ENCODE measurements at places on chromosomes 16 and 17. TPM values are rescaled to one million over a fixed set of nuclear protein-coding genes. Genes with fewer than 3 reads are reported as not detected.

DNA sequence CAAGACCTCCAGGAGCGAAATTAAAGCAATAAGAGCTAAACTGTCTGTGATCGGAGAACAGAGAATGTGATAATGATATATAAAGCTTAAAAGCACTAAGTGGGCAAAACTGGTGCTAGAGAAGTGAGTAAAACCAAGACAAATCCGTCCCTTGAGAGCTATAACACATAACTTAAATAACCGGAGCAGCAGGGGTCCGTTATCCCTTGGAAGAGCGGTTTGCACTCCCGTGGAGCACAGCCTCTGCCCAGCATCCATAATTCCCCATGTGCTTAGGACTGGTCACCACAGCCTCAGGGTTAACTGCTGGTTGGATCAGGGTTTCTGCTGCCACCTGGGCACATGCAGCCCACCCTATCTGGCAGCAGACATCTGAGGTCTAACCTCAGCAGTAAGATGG lies 489.0 kb downstream of the NPIPA7 start:
- no peak for DNase-seq

DNA sequence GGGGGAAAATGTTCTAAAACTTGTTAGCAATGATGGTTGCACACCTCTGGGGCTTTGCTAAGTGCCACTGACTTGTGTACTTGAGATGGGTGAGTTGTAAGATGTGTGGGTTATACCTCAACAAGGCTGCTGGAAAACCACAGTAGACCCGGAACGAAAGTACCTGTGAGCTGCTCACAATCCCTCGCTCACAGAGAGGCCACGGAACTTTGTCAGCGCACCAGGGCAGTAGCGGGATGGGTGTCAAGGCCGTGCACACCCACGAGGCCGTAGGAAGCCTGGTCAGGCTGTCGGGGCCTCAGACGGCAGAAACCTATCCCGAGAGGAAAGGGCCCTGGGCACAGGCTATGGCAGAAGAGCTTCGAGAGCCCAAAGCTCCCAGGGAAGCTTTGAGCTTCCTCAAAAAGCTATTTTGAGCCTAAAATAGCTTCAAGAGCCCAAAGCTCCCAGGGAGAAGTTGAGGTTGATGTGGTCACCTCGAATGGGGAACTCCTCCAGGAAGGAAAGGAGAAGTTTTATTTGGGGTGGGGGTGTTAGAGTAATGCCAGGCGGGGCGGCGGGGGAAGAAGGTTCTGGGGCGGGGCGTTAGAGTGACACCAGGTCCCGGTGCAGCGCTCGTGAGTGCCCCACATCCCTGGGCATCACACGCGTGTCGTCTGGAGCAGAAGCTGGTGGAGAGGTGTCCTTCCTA lies 19.0 kb downstream of the CBFA2T3 start:
- DNase-seq, result no peak

GRCh38 chr16:4288148-4288921 lies 15.5 kb upstream of the TFAP4 start:
- peak; percentile 90 for DNase-seq

GRCh38 chr16:66286527-66286926 lies 80.0 kb upstream of the CDH5 start:
- DNase-seq, result no peak

GRCh38 chr17:46002311-46002972 lies 3.4 kb downstream of the STH start:
- DNase-seq, result peak; percentile 61

- DNase-seq, result no peak
Observed at GRCh38 chr16:68420366-68420942, 27.9 kb downstream of the SMPD3 start.

DNA sequence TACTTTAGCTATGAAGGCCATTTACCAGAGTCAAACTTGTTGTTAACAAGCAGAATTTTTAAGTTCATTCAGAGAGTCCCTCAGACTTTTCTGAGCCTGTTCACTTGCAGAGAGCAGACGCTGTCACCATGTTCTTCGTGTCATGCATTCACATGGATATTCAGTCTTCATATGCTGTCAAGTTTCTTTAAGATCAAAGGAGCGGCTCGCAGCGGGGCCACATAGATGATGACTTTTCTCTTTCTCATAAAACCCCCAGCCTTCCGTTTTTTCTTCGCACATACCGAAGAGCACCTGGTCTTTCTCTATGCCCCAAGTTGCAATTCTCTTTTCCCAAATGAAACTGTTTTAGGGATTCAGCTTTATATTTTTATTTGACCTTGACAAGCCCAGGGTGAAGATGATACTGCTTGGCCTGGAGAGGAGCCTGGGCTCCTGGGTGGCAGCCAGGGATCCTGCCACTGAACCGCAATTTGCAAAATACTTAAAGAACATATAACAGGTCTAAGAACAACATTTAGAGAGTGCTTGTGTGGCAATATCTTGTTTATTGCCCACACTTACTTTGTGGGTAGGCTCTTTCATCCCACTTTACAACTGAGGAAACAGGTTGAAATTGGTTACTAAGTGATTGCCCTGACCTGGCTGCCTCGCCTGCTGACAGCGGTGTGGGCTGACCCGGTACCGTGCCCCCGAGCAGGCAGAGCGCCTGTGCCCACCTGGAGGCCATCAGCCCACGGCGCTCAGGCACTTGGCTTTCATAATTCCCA lies 22.9 kb downstream of the SEC14L1 start:
- no peak for DNase-seq

DNA sequence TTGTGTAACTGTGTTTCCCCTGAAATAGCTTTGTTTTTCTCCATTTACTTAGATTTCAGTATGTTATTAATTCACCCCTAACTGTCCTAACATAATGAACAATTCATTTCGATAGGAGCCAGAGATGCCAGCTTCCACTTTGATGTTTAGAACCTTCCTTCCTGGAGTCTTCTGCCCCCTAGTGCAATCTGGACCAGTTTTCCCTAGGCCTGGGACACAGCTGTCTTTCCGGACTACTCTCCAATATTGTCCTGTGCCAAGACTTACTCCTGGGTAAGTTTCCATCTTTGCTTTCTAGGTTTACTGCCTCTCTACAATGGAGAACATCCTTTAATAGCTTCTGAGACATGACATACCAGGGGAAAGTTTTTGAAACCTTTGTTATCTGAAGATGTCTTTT lies 12.8 kb downstream of the RECQL5 start:
- DNase-seq, result no peak

GRCh38 chr17:65560628-65561451 lies 608 bp downstream of the AXIN2 start:
- DNase-seq, result peak; percentile 90

DNA sequence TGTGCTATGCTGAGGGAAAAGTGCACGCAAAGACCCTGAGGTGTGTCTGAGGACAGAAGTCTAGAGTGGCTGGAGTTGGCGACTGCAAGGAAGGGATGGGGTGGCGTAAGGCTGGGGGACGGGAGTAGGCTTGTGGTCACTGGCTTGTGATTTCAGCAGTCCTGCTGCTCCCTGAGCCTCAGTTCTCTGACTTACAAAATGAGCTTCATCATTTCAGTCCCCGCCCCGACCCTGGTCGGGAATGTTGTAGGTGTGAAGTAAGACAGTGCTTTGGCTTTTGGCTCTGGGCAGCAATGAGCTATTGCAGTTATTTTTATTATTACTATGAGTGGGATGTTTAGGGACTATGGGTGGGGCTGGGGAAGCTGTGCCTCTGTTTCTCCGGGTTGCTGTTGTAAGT lies 8.6 kb downstream of the ADGRG1 start:
- no peak for DNase-seq

The ZNF629 gene
- 19.2 TPM for total RNA-seq

DNA sequence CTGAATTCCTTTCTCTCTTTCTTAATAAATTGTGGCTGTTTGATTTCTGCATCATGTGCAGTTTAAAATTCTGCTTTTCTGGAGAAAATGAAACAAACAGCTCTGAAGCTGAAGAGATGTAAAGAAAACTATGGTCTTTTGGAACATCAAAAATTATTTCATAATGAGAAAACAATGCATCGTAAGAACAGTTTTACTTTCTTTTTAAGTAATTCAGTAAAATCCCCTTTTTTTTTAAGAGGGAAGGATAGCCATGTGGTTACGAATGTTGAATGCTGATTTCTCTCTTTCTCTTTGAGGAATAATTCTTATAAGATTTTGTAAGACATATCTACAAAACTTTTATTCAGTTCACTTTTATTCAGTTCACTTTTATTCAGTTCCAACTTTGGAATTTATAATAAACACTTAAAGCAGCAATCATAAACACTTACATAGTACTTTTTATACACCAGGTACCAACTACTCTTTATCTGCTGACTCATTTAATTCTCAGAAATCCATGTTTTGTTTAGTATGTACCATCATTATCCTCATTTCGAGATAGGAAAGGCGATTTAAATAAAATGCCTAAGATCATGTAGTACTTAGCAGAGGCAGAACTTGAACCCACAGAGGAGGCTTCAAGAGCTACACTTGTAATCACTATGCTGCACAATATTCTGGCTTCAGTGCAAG lies 26.6 kb downstream of the CNTNAP4 start:
- DNase-seq, result no peak

GRCh38 chr16:82033006-82033405 lies 2.0 kb upstream of the HSD17B2 start:
- no peak for DNase-seq

GRCh38 chr17:43673516-43674323 lies 12.0 kb upstream of the MEOX1 start:
- peak; percentile 80 for DNase-seq

GRCh38 chr16:83804366-83804765 lies 3.4 kb upstream of the HSBP1 start:
- DNase-seq, result no peak

The P2RX5 gene
- total RNA-seq, result 16.4 TPM

DNA sequence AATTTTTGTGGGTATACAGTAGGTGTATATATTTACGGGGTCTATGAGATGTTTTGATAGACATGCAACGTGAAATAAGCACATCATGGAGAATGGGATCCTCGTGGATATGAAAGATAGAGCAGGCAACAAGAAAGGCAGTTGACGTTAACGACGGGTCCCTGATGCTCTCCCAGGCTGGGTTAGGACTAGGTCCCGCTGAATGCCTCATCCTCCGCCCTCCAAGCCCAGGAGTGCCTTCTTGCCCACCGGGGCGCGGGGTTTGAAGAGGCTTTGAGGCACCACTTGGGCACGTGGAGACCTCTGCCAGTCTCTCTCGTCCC lies 9.5 kb upstream of the ZFP90 start:
- DNase-seq, result no peak

The ODAD4 gene
- 0.52 TPM for total RNA-seq

DNA sequence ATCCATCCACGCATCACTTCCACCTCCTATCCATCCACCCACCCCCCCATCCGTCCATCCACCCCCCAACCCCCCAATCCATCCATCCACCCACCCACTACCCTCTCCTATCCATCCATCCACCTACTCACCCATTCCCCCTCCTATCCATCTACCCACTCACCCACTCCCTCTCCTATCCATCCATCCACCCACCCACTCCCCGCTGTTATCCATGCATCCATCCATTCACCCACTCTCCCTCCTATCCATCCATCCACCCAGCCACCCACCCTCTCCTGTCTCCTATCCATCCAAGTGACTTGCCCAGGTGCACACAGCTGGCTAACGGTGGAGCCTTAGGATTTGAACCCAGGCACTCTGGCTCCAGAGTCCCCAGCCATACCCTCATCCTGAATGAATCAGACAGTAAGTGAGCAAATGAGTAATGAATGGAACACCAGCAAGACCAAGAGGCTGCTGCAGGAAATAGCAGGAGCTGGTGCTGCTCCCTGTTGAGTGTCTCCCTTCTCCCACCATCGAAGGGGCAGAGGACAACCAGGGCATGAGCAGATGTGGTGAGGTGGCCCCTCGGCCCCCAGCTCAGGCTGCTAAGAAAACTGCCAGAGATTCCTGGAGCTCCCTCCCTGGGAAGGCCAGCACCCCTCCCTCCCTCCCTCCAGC lies 62.5 kb downstream of the LITAF start:
- DNase-seq, result no peak

DNA sequence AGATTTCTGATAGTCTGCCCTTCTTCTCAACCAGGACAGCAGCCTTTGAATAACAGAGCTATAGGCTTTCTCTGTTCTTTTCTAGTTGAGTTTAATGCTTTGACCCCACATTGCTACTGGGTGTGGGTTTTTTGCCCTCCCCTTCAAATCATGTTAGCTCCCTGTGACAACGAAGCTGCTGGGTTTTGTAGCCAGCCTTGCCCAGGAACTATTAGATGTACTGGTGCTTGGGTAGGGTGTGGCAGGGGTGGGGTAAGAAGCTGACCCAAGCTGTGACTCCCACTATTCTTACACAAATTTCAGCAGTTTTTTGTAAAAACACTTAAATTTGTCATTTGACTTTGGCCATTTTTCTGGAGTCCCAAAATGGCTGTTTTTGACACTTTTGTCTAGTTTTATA lies 69.7 kb downstream of the NLK start:
- DNase-seq, result no peak

The GOT2 gene
- 555 TPM for total RNA-seq

GRCh38 chr17:55285340-55286301 lies 20.9 kb downstream of the HLF start:
- DNase-seq, result peak; percentile 94

The CACNG1 gene
- total RNA-seq, result not detected

The RPL13 gene
- 1,029 TPM for total RNA-seq

The C17orf78 gene
- not detected for total RNA-seq

The CCL16 gene
- not detected for total RNA-seq

- no peak for DNase-seq
Observed at GRCh38 chr16:74901606-74902005, 83.3 kb downstream of the WDR59 start.

DNA sequence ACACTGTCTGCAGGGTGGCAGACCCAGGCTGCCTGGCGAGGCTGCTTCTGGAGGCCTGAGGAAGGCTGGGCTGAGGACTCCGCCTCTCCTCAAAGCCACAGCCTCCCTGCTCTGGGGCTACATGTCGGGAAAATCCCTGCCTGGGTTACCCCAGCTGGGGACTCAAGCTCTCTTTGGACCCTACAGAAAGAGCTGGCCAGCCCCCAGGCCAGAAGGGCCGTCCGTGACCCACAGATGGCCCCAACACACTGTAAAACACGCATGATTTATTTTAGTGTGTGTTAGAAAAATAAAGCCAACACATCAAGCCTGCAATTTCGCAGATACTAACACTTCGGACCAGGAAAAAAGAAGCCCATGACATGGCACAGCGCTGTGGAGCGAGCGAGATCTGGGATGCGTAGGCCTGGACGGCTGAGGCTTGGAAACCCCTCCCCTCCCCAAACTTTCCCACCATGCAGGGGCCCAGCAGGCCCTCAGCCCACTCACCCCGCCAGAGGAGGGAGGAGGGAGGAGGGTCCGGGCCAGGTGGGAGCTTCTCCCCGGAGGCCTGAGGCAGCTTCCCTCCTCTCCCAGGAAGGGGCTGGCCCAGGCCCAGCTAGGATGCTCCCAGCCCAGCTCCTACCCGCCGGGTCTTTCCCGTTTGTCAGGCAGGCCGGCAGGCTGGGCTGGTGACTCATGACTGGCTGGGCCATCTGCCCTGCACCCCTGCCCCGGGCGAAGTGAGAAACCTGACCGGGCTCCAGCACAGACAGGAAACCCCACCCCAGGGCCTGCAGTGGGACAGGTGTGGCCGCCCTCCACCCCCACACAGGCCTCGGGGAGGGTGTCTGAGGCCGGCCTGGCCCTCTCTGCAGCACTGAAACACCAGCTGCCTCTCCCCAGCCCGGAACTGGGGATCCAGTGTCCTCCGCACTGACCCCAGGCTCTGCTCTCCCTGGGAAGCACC lies 34.1 kb upstream of the SLC38A10 start:
- peak; percentile 88 for DNase-seq

- DNase-seq, result no peak
Observed at GRCh38 chr17:57436565-57436964, 180.2 kb downstream of the MSI2 start.

The CRHR1 gene
- not detected for total RNA-seq

- DNase-seq, result no peak
Observed at GRCh38 chr16:23537390-23537789, 19.8 kb downstream of the EARS2 start.
